ENCODE measurements at places on chromosomes 7 and 10.

- no peak for DNase-seq
Observed at GRCh38 chr10:27819781-27820531, 74.3 kb upstream of the MKX start.

- no peak for DNase-seq
Observed at GRCh38 chr10:624605-625332, 64.7 kb downstream of the DIP2C start.

DNA sequence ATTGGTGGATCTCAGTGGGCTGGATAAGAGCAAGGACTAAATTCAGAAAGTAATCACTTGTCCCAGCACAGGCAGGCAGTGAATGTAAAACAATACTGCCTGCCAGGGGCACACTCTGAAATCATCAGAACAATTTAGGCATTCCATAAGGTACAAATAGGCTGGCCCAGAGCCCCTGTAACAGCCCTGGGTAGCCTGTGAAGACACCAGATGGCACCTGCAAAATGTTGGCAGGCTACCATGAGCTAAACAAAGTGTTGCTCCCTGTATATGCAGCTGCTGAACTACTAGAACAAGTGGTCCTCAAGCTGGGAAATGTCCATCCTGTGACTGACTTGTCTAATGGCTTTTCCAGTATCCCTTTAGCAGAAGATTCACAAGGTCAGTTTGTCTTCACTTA lies 3.0 kb upstream of the PRSS37 start:
- DNase-seq = no peak

GRCh38 chr10:131690805-131691239 lies 210.0 kb upstream of the PPP2R2D start:
- no peak for DNase-seq

DNA sequence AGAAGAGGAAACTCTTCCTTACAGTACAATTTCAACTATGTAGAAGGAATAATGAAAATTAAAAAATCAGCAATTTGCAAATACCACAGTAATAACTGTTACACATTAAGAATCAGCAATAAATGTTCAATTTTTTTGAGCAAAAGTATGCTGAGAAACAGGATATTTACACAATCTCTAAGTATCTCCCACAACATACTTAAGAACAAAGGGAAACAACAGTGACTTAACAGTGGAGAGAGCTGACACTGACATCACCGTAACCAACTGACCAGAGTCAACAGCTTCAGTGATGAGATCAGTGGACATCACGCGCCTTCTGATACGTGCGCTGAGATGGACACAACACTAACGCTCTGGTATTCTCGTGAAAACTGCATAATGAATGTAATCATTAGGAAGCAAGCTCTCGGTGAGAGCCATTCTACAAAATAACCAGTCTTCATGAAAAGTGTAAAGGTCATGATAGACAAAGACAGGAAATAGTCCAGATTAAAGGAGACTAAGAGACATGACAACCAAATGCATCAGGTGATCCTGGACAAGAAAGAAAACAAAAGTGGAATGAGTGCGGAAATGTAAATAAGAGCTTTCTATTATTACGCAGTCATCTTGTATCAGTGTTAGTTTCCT lies 82.6 kb downstream of the PIP4K2A start:
- no peak for DNase-seq

GRCh38 chr10:34732926-34733325 lies 82.2 kb downstream of the PARD3 start:
- DNase-seq = no peak

GRCh38 chr7:112010994-112011393 lies 195.2 kb downstream of the DOCK4 start:
- DNase-seq = no peak

GRCh38 chr7:138129551-138130165 lies 53.4 kb downstream of the AKR1D1 start:
- DNase-seq = no peak

DNA sequence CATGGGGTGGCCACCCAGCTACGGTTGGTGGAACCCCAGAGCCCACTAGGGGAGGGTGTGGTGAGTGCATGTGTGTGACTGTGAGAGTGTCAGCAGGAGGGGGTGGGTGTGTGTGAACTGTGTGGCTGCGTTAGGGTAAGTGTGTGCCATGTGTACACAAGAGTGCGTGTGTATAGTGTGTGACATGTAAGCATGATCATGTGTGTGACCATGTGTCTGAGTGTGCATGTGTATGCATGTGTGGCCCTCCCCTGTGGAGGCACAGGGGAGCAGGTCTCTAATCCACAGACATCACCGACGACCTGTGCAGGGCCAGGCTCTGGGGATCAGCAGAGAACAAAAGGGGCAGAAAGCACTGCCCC lies 3.5 kb upstream of the CFAP46 start:
- no peak for DNase-seq

DNA sequence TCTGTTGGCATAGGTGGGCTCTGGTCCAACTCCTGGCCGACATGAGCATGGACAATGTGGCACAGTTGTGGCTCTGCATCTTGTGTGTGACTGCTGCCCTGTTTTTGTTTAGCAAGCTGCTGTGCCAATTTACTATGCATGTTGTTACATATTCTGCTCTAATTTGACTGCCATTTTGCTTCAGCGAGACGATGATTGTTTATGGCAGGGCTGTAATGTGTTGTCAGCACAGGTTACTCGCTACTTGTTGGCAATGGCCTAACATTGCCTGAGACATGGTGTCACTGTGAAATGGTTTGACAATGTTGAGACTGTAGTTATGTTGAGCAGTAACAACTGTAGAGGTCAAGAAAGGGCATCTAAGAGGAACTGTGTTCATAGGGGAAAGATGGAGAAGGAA lies 659.6 kb downstream of the AUTS2 start:
- no peak for DNase-seq

DNA sequence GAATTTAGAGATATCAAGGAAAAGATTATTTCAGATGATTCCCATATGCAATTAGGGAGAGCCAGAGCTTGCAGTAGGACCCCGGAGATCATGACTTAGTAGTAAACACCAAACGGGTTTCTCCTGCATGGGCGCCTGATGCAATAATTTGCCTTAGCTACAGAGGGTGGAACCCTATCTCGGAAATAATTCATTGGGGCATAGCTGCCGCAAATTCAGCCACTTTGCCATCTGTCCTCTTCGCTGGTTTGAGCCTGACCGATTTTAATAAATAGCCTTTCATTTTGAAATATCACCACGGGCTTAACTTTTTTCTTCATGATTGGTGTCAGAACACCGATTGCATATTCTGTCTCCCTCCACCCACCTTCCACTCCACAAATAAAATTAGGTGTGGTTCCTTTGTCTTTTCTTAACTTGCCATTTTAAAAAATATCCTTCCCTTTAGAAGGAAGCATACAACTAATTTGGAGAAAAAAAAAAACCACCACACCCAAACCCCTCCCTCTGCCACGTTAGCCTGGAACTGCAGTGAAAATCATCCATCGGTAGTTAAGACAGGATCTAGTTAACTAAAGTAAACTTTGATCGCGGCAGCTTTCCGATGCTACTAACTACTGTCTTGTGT lies 1.4 kb downstream of the GARS1 start:
- no peak for DNase-seq

DNA sequence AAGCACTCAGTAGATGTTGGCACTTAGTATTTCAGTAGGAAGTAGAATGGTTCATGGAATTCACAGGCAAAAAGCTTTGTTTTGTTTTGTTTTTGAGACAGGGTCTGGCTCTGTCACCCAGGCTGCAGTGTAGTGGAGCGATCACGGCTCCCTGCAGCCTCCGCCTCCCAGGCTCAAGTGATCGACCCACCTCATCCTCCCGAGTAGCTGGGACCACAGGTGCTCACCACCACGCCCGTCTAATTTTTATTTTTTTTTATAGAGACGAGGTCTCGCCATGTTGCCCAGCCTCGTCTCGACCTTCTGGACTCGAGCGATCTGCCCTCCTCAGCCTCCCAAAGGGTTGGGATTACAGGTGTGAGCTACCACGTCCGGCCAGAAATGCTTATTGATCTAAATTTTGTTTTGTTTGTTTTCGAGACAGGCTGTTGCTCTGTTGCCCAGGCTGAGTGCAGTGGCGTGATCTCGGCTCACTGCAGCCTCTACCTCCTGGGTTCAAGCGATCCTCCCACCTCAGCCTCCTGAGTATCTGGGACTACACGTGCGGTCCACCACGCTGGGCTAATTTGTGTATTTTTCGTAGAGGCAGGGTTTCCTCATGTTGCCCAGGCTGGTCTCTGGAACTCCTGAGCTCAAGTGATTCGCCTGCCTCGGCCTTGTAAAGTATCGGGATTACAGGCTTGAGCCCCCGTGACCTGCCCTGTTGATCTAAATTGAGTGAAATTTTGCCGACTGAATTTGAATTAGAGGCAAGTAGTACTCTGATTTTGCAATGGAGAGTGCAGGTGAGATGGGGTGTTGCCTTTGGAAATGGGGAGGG lies 1.7 kb downstream of the GLRX3 start:
- DNase-seq = no peak

DNA sequence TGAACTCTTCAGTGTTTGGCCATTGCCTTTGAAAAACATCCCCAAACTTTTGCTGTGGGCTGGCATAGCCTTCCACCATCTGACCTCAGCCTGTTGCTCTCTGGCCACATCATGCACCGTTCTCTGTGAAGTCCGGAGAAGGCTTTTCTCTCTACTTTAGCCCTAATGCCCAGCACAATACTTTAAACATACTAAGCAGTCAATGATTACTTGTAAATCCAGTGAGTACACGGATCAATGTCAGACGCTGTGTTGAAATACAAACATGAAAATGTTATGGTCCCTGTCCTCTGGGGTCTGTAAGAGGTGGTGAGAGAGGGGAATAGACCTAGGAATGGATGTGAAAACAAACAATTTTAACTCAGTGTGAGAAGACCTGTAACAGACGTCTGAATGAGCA lies 297.9 kb downstream of the PLXDC2 start:
- no peak for DNase-seq

DNA sequence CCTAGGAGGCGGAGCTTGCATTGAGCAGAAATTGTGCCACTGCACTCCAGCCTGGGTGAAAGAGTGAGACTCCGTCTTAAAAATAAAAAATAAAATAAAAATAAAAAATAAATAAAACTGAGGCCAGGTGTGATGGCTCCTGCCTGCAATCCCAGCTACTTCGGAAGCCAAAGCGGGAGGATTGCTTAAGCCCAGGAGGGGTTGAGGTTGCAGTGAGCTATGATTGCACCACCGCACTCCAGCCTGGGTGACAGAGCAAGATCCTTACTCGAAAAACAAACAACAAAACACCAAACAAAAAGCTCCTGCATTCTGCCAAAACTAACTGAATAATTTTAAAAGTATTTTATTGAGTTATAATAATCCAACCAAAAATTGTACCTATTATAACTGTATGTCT lies 36.2 kb downstream of the AGAP4 start:
- DNase-seq = no peak

- no peak for DNase-seq
Observed at GRCh38 chr10:79255007-79255507, 92.2 kb upstream of the PPIF start.

GRCh38 chr10:67438605-67439304 lies 257.2 kb downstream of the CTNNA3 start:
- no peak for DNase-seq

DNA sequence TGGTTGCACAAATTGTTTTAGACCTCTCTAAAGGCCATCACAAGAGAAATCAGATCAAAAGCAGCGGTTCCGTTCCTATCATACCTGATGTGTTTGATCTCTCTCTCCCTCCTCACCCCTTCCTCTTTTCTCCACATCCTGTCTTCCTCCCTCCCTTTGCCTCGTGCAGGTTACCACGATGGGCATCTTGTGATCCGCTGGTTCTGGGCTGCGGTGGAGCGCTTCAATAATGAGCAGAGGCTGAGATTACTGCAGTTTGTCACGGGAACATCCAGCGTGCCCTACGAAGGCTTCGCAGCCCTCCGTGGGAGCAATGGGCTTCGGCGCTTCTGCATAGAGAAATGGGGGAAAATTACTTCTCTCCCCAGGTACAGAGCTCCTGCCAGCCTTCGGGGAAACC lies 28.5 kb upstream of the STK17A start:
- DNase-seq = no peak

- DNase-seq = no peak
Observed at GRCh38 chr10:98411768-98412167, 3.2 kb downstream of the PYROXD2 start.

DNA sequence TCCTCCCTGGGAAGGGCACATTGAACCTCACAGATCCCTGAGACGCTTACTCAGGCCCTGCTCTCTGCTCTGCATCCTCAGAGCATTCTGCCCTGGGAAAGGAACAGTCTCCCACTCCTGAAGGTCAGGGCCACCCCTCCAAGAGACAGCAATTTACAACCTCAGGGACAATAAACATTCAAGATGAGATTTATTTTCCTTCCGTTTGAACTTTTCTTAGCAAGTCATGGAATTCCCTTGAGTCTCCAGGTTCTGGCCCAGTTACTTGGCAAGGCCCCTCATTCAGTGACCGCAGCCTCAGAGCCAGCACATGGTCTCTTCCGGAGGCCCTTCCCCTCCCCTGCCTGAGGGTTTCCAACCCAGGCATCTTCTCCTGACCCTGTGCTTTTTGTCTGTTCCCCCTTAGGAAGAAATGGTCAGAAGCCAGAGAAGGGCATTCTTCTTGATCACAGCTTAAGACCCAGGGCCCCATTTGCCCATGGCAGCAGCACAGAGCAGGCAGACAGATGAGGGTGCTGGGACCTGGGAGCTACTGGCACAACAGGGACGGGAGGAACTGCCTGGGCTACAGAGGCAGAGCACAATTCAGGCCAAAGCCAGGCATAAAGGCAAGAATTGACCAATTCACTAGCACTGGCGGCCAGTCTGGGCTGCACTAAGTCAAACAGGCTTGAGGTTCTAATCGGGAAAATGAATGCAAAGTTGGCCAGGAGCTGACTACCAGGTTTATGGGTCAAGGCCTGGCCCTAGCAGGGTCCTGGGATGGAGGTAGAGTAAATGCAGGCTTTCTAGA lies 56.7 kb downstream of the VSTM4 start:
- DNase-seq = no peak
